ENCODE measurements at places on chromosomes 5 and 9. TPM values are rescaled to one million over a fixed set of nuclear protein-coding genes. Genes with fewer than 3 reads are reported as not detected.
A peak's percentile ranks its signal among the peaks of the same experiment; 100 is the strongest.

GRCh38 chr9:70954126-70954525, 167.3 kb downstream of the TRPM3 start:
- H3K4me1 ChIP-seq, result peaks cover 40% of the 10 kb centered on the region
- no peaks in the 10 kb centered on the region for H3K27me3 ChIP-seq
- peak overlapping the region; percentile 76 for H3K27ac ChIP-seq
- peak; percentile 30 for DNase-seq

DNA sequence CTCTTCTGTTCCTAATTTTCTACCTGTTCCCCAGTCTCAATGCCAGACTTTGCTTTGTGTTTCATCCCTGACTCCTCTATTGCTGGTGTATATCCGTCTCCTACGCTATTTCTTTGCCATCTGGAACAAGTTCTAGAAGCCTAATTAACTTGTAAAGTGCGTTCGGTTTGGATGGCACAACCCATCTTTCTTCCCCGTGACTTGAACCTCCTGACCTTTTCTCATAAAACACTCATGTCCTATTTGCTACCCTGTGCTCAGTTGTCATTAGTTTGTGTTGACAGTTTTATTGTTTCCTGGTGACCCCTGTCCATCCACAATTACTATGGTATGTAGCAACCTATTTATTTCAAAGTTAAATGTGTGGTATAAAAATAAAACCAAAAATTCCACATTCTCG, 323.5 kb downstream of the TLE4 start:
- H3K4me3 ChIP-seq, result no peak overlapping the region
- DNase-seq, result no peak
- no peak overlapping the region for H3K27ac ChIP-seq
- no peaks in the 10 kb centered on the region for H3K4me1 ChIP-seq
- H3K36me3 ChIP-seq, result no peaks in the 10 kb centered on the region
- no peaks in the 10 kb centered on the region for H3K27me3 ChIP-seq

DNA sequence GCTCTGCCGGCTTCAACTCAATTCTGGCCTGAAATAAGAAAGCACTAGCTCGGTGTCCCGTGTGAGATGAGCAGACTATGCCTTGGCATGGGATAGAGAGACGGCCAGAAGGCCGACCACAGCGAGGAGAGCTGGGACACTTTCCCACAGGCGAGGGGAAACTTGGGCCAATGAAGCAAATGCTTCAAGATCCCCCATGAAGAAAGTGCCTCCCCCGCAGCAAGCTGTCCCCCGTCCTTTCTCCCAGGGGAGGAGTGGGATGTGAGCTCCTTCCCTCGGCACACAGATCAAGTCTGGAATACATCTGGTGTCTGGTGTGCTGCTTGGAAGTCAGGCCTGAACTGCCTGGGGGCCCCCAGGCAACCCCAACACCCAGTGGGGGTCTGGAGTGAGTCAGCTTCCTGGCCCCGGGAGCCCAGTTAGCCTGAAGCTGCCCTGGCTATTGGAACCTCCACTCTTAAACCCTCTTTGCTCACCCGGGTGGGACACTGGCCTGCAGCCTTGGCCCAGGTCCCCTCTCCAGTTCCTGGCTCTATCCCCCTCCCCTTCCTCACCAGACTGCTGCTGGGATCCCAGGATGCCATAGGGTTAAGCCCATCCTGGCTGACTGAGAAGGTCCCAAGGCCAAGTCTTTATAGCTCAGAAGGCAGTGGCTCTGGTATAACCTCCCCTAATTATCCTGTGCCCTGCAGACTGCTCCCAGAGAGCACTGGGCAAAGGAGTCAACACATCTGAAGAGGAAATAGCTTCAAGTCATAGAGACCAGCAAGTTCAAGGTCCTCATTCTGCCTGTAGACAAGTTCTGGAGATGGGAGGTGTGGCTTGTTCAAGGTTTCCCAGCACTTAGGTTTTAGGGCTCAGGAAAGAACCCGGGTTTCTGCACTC, 205.3 kb downstream of the TTLL11 start:
- H3K27me3 ChIP-seq, result no peaks in the 10 kb centered on the region
- no peak overlapping the region for H3K4me3 ChIP-seq
- no peaks in the 10 kb centered on the region for H3K4me1 ChIP-seq

The CXCL14 gene
- not detected for total RNA-seq

GRCh38 chr5:88203981-88204750, 64.5 kb downstream of the TMEM161B start:
- no peak for DNase-seq
- peaks cover 10% of the 10 kb centered on the region for H3K36me3 ChIP-seq
- no peak overlapping the region for H3K4me3 ChIP-seq
- no peaks in the 10 kb centered on the region for H3K27me3 ChIP-seq
- H3K4me1 ChIP-seq, result no peaks in the 10 kb centered on the region

GRCh38 chr5:154190595-154191304, at the start of gene GALNT10:
Gene GALNT10, plus strand, starts transcription at chr5:154190733. Its CDS starts 134 bp downstream, at chr5:154190867.
- H3K4me3 ChIP-seq, result peak within 1 kb of the TSS; percentile 92
- peak; percentile 79 for DNase-seq
- H3K4me1 ChIP-seq, result peaks cover 49% of the 10 kb centered on the region

DNA sequence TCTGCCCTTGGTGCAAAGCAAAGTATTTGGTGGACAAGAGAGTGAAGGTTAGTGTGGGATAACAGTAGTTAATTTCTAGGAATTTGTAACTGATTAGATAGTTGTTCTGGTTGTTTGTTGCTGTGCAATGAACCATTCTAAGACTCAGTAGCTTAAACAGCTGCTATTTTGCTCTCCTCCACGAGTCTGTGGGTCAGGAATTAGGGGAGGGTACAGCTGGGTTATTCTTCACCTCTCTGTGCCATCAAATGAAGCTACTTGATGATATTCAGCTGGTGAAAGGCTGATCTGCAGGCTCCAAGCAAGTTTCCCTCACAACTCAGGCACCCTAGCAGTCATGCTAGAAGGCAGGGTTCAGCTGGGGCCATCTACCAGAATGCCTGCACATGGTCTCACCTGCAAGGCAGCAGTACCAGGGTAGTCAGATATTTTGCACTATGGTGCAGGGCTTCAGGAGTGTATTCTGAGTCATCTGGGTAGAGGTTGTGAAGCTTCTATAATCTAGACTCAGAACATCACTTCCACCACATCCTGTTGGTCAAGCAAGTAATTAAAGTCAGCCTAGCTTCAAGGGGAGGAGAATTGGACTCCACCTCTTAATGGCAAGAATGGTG, 159.5 kb upstream of the SLC28A3 start:
- H3K27ac ChIP-seq, result no peak overlapping the region
- H3K27me3 ChIP-seq, result peaks cover 21% of the 10 kb centered on the region
- no peaks in the 10 kb centered on the region for H3K4me1 ChIP-seq
- no peak for DNase-seq
- H3K4me3 ChIP-seq, result no peak overlapping the region
- no peaks in the 10 kb centered on the region for H3K36me3 ChIP-seq

The AQP3 gene
- 10.4 TPM for total RNA-seq

DNA sequence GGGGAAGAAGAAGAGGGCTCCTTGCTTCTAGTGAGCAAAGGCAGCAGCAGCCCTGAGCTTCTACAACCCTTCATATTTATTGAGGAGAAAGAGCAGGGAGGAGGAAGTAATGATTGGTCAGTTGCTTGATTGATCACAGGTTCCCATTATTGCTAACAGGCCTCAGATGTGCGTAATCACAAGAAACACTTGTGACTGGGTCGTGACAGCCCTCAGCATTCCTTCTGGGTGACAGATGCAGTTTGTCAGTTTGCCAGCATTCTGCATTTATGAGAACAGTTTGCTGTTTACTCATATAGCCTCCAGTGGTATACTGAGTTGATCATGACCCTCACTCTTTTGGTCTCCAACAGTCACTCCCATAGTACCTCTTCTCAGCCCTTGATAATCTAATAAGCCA, 111.5 kb upstream of the TNC start:
- no peaks in the 10 kb centered on the region for H3K27me3 ChIP-seq
- no peak overlapping the region for H3K27ac ChIP-seq
- no peak overlapping the region for H3K4me3 ChIP-seq
- peaks cover 25% of the 10 kb centered on the region for H3K4me1 ChIP-seq
- H3K36me3 ChIP-seq, result peaks cover 4% of the 10 kb centered on the region

DNA sequence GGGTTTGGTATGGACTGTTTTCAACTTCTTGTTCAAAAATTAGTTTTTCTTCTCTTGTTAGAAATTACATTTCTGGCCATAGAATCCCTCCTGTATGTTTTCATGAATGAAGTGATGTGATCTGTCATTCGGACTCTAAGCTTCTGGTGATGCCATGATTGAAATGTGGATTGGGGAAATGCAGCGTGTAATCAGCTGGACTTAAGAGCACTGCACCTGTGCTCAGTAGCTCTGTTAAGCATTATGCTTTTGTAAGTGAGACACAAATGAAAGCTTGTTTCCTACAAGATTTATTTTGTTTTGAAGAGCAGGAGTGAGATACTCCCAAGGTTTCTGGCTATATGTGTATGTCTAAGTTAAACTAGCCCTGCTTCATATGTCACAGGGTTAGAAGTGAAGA, 24.0 kb upstream of the FAM120AOS start:
- H3K27me3 ChIP-seq, result no peaks in the 10 kb centered on the region
- H3K27ac ChIP-seq, result no peak overlapping the region
- no peak for DNase-seq

The FLT4 gene
- total RNA-seq, result not detected

The DND1 gene
- 2.8 TPM for total RNA-seq

DNA sequence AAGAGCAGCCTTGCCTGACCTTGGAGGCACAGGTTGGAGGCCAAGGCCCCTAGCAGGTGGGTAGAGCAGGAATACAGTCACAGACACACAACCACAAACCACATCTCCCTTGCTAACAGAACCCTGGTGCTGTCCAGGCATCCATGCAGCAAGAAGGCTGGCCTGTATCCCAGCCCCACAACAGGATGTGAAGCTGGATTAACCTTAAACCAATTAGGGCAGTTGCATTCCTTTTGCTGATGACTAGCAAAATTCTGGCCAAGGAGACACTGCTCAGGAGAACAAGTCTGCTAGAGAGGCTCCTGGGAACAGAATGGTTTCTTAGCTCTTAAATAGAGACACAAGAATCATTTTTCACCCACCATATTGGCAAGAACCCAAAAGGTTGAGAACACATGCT, 97.8 kb downstream of the C5orf15 start:
- H3K4me3 ChIP-seq, result no peak overlapping the region
- no peaks in the 10 kb centered on the region for H3K4me1 ChIP-seq
- H3K27me3 ChIP-seq, result peaks cover 61% of the 10 kb centered on the region

- H3K36me3 ChIP-seq, result no peaks in the 10 kb centered on the region
- DNase-seq, result no peak
- H3K4me3 ChIP-seq, result no peak overlapping the region
- no peak overlapping the region for H3K27ac ChIP-seq
Measured at GRCh38 chr5:147685993-147686392, 96.5 kb downstream of the JAKMIP2 start.

- no peaks in the 10 kb centered on the region for H3K27me3 ChIP-seq
- H3K4me3 ChIP-seq, result no peak overlapping the region
- peak overlapping the region; percentile 68 for H3K27ac ChIP-seq
- no peak for DNase-seq
- H3K36me3 ChIP-seq, result peaks cover 71% of the 10 kb centered on the region
Measured at GRCh38 chr9:95062596-95063065, 254.9 kb downstream of the FANCC start.

DNA sequence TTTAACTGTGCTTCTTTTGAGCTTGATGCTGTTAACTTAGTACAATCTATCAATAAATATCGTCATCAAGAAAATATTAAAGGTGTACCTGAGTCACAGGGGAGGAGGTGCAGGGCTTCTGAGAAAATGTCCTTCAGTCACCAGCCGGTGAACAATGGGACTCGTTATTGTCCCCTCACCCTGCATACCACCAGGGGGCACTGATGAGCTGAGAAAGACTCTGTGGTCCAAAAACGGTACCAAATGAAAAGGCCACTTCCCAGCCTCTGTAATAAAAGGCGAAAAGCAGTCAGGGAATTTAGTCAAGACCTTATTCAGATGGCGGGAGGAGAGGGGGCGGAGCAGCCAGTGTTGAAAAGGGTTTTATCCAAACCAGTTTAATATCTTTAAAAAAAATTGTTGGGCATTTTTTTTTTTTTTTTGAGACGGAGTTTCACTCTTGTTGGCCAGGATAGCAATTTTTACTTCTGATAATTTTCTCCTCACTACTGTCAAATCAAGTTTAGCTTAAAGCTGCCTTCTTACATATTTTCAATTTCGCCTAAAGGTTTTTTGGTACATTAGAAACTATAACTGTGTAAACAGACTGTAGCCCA, 271.9 kb upstream of the ADAMTS16 start:
- no peaks in the 10 kb centered on the region for H3K4me1 ChIP-seq
- no peaks in the 10 kb centered on the region for H3K27me3 ChIP-seq
- no peaks in the 10 kb centered on the region for H3K36me3 ChIP-seq
- H3K27ac ChIP-seq, result no peak overlapping the region
- DNase-seq, result peak; percentile 30

GRCh38 chr9:135898634-135899407, 8.5 kb downstream of the CAMSAP1 start:
- H3K4me1 ChIP-seq, result no peaks in the 10 kb centered on the region
- H3K36me3 ChIP-seq, result peaks cover 7% of the 10 kb centered on the region
- no peak overlapping the region for H3K4me3 ChIP-seq
- H3K27me3 ChIP-seq, result no peaks in the 10 kb centered on the region

The GRM6 gene
- total RNA-seq, result not detected

GRCh38 chr9:87682085-87682484, 43.8 kb upstream of the CTSL start:
- H3K27me3 ChIP-seq, result no peaks in the 10 kb centered on the region
- DNase-seq, result no peak
- peaks cover 45% of the 10 kb centered on the region for H3K36me3 ChIP-seq
- H3K4me3 ChIP-seq, result no peak overlapping the region

DNA sequence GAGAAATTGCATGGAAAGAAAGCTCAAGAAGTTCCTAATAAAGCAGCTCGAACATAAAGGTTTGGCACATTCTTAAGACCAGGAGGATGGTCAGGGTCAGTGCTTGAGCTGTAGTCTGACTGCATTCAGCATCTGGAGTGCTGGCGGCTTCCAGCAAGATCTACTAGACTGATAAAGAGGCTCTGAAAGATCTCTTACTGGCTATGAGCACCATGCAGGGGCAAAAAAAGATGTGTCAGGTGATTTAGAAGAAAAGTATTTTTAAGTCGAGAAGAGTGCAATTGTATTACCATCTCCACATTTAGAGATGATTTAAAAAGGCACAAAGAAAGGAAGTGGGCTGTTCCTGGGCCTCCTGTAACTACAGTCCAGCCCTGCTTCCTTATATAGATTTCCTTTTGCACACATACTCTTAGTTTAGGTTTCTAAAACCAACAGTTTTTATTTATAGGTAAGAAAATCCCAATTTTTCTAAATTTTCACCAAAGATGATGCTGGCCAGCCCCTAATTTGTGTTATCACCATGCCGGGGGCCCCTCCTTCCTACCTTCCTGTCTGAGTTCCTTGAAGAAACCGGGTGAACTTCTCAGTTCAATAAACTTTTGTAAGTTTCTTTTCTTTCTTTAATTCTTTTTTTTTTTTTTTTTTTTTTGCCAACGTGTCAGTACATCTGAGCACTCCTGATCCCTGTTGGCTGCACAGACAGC, 65.9 kb upstream of the PLPP1 start:
- H3K4me1 ChIP-seq, result peaks cover 63% of the 10 kb centered on the region
- no peaks in the 10 kb centered on the region for H3K27me3 ChIP-seq
- DNase-seq, result no peak
- peak overlapping the region; percentile 58 for H3K4me3 ChIP-seq

The SPATA31E1 gene
- not detected for total RNA-seq

All from Calu3 (cell line).